ENCODE measurements at places on chromosomes 3 and 15. TPM values are rescaled to one million over a fixed set of nuclear protein-coding genes. Genes with fewer than 3 reads are reported as not detected.

CATSPER2 gene
- 1.2 TPM for total RNA-seq

IVD gene
- total RNA-seq, result 106 TPM

CCDC80 gene
- 171 TPM for total RNA-seq

GOLGA6L22 gene
- not detected for total RNA-seq

PEX5L gene
- 0.41 TPM for total RNA-seq

FBXL2 gene
- total RNA-seq, result 1.5 TPM

GOLGA8R gene
- 3.5 TPM for total RNA-seq

LAMB2 gene
- 772 TPM for total RNA-seq

GRCh38 chr3:14424711-14425580 is 22.5 kb downstream of the SLC6A6 start:
- DNase-seq, result no peak

- no peak for DNase-seq
Measured at GRCh38 chr3:192259661-192260060, 467.7 kb downstream of the FGF12 start.

- no peak for DNase-seq
Measured at GRCh38 chr3:55796533-55796932, 309.4 kb upstream of the WNT5A start.

- no peak for DNase-seq
Measured at GRCh38 chr3:73471986-73472787, 152.6 kb downstream of the PDZRN3 start.

DNA sequence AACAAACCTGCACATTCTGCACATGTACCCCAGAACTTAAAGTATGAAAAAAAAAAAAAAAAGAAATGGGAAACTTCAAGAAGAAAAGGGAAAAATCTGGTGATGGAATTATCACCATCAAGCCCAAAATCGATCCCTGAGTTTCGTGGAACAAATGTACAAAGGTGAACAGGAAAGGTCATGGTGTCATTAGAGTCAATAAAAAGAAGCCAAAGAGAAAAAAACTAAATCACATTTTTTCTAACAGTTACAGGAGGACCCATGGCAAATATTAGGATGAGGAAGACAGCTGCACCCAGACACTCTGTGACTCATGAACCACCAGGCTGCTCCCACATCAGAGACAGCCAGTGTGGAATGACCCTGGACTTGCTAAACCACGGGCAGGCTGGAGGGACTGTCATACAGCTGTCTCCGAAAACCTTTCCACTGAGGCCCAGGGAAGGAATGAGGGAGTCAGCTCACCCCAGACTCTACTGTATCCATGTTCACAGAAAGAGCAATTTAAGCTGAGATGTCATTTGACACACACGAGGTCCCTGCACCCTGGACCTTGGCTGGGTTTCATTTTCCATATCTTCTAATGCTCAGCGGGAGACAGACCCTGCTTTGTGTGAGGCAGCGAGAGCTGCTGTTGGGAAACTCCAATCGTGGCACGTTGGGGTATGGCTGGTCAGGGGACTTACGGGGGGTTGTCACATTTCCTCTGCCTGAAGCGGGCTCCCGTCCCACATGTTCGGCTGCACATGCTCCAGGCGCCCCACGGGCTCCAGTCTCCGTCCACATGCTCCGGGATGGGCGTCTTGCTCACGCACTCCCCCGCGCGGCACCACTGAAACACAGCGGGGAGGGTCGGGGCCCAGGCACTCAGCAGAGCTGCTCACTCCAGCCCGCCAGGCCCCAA is 210.2 kb downstream of the ADAMTS17 start:
- DNase-seq, result peak; percentile 68

DNA sequence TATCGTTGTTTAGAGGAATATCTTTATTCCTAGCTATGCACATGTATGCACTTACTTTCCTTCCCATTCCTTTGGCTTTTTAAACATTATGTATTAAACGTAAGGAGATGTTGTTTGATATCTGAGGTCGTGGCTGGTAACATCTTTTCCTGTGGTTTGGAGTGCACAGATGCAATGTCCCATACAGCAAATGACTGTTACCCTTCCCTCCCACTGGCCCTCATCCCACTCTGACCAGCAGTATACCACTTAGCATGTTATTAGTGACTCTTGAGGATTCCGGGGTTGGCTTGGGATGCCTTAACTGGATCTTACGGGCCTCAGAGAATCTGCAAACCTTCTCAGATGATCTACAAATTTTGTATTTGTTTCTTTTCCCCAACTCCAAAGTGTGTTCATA is 34.5 kb downstream of the TGFBR2 start:
- no peak for DNase-seq

DNA sequence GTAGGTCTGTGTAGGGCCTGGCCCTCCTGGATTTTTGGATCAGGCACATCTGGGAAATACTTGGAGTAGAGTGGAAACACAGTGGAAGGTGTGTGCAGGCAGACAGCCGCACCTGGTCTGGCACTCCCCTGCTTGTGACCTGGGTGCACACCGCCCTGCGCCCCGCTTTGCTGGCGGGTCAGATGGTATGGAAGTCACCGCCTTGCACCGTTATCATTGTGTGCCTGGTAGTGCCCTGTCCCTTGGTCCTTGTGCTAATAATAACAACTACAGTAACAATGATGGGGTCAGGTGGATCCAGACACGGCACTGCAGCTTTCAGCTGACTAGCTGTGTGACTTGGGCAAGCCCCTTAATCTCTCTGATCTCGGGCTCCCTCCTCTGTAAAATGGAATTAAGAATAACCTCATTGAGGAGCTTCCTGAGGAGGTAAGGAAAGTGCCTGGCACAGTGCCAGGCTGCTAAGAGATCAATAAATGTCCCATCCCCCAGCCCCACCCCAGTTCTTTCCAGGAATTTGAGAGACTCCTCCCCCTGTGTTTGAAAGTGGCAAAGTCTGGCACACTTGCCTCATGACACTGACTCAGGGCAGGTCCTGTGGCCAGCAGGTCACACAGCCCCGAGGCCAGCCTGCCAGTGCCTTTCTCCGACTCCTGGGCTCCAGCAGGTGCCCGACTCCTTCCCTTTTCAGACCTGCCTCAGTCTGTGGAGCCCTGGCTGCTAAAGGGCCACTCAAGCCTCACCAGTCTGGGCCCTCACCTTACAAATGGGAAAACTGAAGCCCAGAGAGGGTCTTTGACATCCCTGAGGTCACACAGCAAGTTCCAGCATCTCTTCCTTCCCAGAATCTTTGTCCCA is 9.8 kb downstream of the ISG20 start:
- DNase-seq, result no peak

DNA sequence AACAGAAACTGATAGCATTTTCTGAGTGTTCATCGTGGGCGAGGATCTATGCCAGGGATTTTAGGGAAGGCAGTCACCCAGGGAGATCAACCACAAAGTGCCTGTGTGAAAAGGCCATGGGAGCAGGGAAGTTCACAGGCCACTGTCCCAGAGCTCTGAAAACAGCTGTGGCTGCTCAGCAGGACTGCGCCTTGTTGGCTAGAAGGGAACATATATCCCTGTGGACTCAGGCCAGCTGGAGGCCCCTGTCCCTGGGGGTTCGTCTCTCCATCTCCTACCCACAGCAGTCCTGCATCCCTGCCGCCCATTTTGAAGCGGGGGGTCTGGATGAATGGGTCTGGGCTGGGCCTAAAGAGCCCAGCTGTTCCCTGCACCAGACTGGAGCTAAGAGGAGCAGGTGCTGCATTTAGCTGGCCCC is 27.8 kb downstream of the PPCDC start:
- peak; percentile 62 for DNase-seq

DNA sequence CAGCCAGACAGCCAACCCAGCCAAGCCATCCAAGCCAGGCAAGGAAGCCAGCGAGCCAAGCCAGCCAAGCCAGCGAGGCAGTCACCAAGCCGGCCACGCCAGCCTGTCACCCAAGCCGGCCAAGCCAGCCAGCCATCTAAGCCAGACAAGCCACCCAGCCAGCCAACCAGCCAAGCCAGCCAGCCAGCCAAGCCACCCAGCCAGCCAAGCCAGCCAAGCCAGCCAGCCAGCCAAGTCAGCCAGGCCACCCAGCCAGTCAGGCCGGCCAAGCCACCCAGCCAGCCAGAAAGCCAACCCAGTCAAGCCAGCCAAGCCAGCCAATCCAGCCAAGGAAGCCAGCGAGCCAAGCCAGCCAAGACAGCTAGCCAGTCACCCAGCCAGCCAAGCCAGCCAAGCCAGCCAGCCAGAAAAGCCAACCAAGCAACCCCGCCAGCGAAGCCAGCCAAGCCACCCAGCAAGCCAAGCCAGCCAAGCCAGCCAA is 201.2 kb downstream of the GOLGA6L6 start:
- DNase-seq, result peak; percentile 75

GRCh38 chr15:79897701-79898113 is 893 bp upstream of the MTHFS start:
- no peak for DNase-seq

GRCh38 chr15:78343276-78344060 is 3.3 kb downstream of the CRABP1 start:
- DNase-seq, result no peak

- DNase-seq, result peak; percentile 48
Measured at GRCh38 chr15:89003865-89004725, 84.2 kb upstream of the ABHD2 start.

DNA sequence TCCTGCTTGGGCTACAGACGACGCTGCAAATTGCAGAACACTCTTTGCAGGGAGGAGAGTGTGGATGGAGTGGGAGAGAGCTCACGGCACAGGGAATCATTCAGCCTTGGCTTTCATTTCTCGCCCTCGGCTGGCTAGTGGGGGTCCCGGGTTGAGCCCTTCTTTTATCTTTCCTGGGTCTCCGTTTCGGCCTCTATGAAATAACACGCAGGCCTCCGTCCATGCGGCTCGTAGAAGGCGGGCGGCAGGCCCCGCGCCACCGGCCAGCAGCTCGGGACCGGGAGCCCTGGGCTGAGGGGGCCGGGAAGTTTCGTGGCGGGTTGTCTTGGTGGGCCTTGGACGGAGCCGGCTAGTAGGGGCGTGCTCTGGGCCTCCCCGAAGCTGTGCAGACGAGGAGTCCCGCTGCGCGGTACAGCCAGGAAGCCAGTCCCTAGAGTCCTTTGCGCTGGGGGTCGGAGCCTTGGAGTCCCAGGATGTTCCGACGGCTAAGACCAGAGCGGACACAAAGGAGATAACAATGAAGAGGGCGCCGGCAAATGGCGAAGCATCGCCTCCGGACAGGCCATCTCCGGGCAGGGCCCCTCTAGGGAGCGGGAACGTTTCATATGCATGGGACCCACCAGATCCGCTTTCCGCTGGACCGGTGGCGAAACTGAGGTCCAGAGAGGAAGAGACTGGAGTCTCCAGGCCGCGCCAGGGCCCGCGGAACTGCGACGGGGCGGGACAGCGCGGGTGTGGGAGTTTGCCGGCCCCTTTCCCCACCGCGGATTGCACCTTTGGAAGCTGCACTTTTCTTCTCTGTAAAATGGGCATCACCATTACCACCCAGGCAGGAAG is 4.3 kb downstream of the RNU6-1 start:
- no peak for DNase-seq

DNA sequence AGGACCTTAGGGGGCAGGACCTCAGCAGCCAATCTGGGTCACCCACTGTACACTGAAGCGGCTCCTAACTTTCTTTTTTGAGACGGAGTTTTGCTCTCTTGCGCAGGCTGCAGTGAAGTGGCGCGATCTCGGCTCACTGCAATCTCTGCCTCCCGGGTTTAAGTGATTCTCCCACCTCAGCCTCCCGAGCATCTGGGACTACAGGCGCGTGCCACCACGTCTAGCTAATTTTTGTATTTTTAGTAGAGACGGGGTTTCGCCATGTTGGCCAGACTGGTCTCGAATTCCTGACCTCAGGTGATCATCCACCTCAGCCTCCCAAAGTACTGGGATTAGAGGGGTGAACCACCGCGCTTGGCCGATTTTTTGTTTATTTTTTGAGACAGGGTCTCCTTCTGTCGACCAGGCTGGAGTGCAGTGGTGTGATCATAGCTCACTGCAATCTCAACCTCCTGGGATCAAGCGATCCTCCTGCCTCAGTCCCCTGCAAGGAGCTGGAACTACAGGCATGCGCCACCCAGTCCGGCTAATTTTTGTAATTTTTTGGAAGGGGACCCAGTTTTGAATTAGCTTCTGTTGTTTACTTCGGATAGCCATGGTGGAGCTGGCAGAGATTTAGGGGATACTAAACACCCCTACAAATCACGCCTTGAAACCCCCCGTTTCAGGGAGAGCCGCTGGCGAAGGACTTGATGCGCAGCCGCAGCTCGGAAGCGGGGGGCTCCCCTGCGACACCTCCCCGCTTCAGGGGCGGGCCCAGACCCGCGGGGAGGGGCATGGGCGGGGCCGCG is 1.5 kb upstream of the CLK3 start:
- DNase-seq, result no peak

GRCh38 chr3:54999159-54999558 is 71.3 kb upstream of the LRTM1 start:
- no peak for DNase-seq

- no peak for DNase-seq
Measured at GRCh38 chr3:29924783-29925561, 644.1 kb downstream of the RBMS3 start.

DNA sequence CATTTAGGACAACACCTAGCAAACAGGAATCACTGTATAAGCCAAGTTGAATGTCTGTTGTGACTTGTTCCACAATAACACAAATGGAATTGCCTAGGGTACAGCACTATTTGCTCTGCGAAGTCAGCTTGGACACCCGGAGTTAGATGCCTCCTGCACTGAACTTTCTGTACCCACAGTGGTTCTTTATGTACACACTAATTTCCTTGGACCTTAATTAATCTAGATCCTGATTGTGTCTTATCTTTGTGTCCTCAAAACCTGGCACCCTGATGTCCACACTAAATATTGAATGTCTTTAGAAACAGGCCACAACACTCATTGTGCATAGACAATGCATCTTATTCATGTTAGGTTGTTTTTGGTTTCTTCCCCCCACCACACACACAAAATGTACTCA is 278.9 kb upstream of the NR2F2 start:
- DNase-seq, result no peak

GRCh38 chr3:57221883-57222282 is 5.6 kb upstream of the APPL1 start:
- DNase-seq, result no peak

DNA sequence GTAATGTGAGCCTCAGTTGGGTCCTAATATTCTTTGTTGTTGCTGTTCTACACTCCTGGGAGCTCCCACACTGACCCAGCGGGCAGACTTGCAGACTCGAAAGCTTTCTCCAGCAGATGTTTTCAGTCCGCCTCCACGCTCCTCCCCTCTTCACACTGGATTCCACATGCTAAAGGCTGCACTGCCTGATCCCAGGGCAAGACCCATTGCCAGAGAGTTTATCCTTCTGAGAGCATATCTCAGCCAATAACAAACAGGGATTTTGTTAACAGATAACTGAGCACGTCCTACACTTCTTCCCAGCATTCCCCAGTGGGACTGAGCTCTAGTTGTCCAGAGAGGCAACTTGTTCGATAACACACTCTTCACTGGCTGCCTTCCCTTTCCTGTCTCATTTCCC is 8.0 kb upstream of the COL6A6 start:
- peak; percentile 72 for DNase-seq

DNA sequence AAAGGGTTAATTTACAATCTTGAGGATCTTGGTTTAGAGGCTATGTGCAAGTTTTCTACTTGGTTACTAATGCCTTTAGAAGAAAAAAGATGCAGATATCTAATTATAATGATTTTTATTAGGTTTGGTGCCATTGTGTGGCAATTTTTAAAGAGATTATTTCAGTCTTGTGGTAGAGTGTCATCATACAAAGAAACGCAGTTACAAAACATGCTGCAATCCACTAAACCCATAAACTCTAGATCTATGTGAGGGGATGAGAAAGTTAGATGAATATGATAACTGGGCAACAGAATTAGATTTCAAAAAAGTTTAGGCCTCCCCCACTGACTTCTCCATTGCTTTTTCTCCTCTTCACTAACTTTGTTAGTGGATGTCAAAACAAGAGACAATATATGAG is 106.0 kb downstream of the ARPP21 start:
- no peak for DNase-seq

Data from left ventricle myocardium inferior (tissue), 1 donor.